Transverse colon (tissue), 4 donors: ENCODE measurements at places on chromosomes 2 and 18.

- no peak for DNase-seq
Measured at GRCh38 chr2:227312579-227312978, 12.5 kb upstream of the MFF start.

DNA sequence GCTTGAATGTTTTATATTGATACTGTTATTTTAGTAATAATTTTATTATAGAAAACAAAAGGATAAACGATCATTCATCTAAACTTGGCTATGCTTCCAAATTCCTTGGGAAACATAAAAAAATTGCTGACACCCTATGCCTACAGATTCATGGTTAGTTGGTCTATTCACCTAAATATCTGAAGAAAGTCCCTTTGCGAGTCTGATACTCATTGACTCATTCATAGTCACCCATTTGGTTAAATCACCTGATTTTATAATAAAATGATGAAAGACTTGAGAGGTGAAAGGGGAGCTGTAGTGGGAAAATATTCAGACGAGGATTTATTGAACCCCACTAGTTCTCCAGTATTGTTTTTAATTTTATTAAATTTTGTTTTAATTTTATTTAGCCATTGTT lies 112.0 kb downstream of the PTPN4 start:
- no peak for DNase-seq

GRCh38 chr2:99803846-99804245 lies 314.0 kb upstream of the REV1 start:
- DNase-seq = no peak

- no peak for DNase-seq
Measured at GRCh38 chr2:239201531-239201876, 199.3 kb downstream of the HDAC4 start.

- DNase-seq = no peak
Measured at GRCh38 chr2:237961637-237962036, 5.2 kb upstream of the UBE2F start.

DNA sequence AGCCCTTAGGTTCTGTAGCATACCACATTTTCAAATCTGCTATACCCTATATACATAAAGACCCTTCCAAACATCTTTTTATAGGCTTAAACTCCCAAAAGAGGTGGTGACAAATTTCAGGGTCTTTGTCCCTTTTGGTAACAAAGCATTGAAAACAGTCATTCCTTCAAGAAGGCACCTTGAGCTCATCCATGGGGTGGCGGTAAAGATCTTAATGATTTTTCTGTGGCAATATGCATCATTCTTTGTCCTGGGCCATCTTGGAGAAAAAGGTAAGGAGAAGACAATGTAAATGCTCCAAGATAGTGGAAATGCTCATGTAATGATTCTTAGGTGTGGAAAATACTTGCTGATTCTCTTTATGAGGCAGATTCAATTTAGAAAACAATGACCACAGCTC lies 890.5 kb downstream of the CNTNAP5 start:
- no peak for DNase-seq

DNA sequence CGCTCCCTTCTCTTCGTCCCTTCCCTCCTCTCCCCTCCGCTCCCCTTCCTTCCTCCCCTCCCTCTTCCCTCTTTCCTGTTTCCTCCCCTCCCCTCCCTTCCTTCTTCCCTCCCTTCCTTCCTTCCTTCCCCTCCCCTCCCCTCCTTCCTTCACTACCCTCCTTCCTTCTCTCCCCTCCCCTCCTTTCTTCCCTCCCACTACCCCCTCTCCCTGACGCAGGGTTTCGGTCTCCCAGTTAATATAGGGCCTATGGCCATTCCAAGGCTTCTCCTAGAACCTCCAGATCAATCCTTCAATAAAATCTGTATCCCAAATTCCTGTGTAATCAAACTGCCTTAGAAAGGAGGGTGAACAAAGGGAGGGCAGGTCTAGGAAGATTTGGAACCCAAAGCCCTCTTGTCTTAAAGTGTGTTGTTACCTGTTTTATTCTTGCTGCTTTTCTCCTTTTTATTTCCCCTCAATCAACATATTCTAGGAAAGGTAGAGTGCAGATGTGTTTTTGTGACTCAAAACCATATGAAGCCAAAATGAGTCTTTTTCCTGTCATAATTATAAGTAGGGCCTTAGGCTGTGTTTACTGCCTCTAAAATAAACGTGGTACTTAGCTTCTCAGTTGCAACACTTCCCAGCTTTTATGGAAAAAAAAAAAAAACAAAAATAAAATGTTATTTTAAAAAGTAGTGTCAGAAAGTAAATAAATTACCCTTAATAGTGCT lies 53.7 kb downstream of the GPD2 start:
- DNase-seq = no peak

DNA sequence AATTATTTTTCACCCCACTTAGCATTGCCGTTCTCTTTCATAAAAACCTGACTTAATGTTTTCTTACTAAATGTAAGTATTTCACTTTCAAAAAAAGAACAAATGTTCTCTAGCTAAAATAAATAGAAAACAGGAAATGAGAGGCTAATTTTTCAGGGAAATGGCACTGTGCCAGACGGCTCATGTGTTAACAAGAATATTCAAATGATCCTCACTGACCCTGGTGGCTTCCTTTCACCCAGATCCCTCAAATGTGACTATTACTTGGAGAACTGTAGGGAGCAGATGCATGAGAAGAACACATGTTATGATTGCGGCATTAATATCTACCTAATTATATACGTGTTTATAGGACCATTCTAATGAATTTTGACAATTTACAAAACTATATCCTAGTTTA lies 827.7 kb downstream of the SOCS6 start:
- no peak for DNase-seq

DNA sequence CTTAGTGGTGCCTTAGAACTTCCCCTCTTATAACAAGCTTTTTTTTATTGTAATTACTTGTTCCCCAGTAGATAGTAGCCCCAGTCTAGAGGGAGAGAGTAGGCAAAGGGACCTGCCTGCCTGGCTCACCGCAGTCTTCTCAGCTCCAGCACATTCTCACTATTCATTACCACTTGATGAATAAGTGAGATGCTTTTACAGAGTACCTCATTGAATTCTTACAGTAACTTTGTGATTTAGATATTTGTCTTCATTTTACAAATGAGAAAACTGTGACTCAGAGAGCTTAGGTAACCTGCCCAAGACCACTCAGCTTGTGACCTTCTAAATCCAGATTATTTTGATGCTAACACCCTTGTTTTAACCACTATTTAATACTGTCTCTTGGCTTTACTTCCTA lies 77.8 kb downstream of the CHRNA1 start:
- DNase-seq = no peak

GRCh38 chr2:85649201-85650190 lies 18.5 kb downstream of the SFTPB start:
- DNase-seq = no peak

DNA sequence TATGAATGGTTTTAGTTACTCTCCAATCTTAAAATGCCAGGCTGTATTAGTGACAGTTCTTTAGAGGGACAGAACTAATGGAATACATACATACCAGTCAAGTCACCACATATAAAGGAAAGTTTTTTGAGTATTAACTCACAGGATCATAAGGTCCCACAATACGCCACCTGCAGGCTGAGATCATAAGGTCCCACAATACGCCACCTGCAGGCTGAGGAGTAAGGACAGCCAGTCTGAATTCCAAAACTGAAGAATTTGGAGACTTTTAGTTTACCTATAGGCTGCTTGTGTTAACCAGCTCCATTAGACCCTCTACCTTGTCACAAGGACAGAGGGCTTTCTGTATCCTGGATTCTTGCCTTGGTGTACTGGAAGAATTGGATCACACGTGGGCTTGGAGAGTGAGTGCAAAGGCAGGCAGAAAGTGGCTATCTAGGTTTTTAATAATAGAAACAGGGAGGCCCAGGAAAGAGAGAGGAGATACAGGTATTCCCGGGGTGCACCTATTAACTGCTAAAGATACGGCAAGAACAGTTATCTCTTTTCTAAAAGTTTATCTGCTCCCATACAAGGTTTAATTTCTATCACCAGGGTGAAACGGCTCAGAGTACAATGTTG lies 234.9 kb upstream of the CYRIA start:
- no peak for DNase-seq

GRCh38 chr2:141498561-141498960 lies 632.3 kb downstream of the LRP1B start:
- DNase-seq = no peak

DNA sequence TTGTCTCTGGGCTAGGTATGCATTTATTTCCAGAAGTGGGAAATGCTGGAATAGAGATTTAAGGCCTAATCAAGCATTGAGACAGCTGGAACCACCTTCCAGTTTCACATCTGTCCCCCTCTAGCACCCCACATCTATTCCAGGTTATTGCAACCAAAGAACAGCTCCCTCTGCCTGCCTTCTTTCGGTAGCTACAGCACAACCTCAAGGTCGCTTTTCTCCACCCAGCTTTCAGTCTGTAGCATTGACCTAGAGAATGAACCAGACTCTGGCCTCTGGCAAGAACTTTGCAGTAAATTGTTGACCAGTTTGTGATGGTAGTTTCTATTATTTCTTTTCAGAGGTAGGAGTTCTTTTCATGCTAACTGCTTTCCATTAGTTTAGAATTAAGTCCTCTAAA lies 484.2 kb downstream of the DLGAP1 start:
- DNase-seq = no peak

DNA sequence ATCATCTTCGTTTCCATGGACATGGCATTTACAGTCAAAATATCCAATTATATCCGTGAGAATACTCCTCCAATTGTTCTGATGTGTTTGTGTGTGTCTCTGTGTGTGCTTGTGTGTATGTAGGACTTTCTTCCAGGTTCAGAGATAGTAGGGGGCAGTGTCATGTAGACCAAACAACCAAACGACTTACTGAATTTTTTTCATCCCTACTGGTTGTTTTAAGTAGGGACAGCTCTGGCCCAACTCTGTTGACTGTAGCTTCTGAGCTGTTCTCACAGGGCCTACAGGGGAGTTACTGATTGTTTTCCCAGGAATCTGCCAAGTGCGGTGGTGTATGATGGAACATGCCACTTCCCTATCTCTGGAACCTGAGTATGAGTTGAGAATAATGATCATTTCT lies 69.6 kb downstream of the ETAA1 start:
- DNase-seq = no peak

DNA sequence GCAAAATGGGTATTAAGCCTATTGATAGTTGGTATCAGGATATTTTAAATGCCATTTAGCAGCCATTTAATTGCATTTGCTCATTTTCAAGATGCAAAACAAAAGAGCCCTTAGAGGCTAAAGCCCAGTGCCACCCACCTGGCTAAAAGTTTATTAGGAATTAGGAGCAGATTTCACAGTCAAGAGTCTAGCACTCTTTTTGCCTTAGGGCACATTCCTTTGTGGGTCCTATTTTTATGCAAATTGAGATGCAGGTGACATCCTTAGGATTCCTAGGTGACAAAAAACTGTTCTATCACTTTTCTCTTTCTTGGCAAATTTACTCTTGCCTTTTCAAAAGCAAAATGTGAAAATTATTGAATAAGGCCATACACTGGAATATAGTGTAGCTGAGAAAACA lies 42.0 kb downstream of the CTNNA2 start:
- DNase-seq = no peak

GRCh38 chr18:57353940-57354461 lies 1.6 kb downstream of the ST8SIA3 start:
- no peak for DNase-seq

- no peak for DNase-seq
Measured at GRCh38 chr2:44063033-44063432, 67.2 kb upstream of the LRPPRC start.

GRCh38 chr2:68825866-68826265 lies 45.3 kb downstream of the BMP10 start:
- no peak for DNase-seq

- DNase-seq = no peak
Measured at GRCh38 chr2:158413581-158413980, 43.0 kb downstream of the CCDC148 start.

GRCh38 chr2:120599072-120599471 lies 136.6 kb upstream of the GLI2 start:
- DNase-seq = no peak

GRCh38 chr2:38485734-38486133 lies 108.7 kb upstream of the ATL2 start:
- no peak for DNase-seq

DNA sequence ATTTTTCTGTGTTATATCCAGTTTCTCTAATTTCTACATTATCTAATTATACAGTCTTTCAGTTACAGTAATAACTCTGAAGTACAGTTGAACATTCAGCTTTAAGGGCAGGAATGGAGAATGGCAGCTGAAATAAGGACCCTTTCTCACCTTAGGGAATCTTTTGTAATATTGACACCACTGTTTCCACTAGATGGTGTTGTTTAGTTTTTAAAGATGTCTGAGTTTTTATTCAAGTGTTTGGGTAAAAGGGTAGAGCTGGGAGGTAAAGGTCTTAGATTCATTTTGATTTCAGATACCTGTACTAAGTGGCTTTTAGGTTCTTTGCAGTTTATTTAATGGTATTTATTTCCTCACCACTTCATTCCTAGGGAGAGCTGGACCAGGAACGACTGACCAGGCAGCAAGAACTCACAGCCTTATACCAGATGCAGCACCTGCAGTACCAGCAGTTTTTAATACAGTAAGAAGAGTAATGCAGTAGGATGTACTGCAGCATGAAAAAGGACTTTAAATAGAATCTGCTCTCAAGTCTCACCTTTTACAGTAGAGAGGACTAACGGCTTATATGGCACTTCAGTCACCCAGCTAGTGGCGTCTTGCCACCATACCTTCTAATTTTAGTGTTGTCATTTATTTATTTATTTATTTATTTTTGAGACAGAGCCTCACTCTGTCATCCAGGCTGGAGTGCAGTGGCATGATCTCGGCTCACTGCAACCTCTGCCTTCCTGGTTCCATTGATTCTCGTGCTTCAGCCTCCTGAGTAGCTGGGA lies 33.2 kb upstream of the KCNJ13 start:
- DNase-seq = no peak

- DNase-seq = no peak
Measured at GRCh38 chr2:53210538-53210937, 557.1 kb upstream of the CHAC2 start.

- DNase-seq = no peak
Measured at GRCh38 chr2:29940706-29941105, 19.3 kb upstream of the ALK start.

DNA sequence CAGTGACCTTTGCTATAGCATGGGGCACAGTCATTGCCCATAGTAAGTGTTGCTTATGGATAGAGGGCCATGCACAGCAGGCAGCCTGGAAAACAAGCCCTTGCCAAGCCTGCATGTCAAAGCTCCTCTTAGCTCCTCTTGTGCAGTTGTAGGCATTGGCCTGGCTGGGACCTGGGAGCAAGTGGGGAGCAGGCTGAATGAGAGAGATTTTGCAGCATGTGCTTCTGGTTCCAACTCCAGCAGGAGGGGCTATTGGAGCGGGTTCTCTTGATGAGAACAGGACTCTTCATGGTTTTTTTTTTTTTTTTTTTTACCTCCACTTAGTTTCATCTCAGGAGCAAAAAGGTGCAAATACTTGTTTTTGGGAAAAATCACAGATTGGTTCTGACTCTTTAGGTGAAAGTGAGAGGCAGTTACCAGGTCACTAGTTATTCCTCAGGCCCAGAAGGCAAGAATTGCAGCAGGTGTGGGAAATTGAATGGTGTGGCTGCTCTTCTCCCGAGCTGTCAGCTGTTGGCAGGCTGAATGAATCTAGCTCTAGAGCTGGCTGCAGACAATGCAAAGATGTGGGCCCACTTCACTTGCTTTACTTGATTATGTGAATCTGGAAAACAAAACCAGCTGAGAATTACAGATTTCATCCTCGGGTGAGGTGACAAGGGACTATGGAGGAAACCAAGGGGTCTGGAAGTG lies 95.9 kb downstream of the MAP4K4 start:
- no peak for DNase-seq

- no peak for DNase-seq
Measured at GRCh38 chr2:195575016-195575415, 82.0 kb upstream of the SLC39A10 start.

- DNase-seq = no peak
Measured at GRCh38 chr2:156350374-156351142, 18.0 kb upstream of the NR4A2 start.

- no peak for DNase-seq
Measured at GRCh38 chr2:138622613-138623012, 121.0 kb downstream of the SPOPL start.
